Astrocyte (in vitro differentiated cells and primary cell): ENCODE measurements at places on chromosomes 6 and 20.

DNA sequence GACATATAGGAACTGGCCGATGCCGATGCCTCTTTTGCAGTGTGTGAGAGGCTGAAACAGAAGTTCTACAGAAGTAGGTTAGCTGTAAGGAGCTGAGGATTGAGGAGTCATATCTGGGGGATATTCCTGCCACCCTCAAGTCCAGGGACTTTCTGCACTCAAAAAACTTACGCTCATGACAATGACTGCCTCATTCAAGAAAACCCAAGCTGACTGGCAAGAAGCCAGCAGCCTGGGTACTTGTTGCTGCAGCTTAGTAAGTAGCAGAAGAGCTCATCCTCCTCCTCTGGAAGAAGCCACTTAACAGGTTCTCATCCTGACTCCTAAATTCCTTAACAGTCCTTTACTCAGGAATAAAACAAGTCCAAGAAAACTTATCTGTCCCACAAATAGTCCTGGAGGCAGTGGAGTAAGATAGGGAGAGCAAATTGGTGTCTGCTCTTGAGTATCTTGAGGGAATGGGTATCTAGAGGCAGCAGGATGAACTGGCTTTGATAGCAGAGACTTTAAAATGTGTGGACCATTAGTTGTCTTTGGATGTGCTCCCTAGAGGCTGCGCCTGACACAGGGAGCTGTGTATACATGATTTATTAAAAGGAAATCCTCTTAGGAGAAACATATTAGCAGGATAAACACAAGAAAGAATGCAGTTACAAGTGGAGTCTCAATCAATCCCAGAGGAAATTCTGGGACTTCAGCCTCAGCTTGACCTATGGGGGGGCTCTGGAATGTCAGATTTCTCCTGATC, 7.4 kb downstream of the CALHM5 start:
- no peak for DNase-seq

DNA sequence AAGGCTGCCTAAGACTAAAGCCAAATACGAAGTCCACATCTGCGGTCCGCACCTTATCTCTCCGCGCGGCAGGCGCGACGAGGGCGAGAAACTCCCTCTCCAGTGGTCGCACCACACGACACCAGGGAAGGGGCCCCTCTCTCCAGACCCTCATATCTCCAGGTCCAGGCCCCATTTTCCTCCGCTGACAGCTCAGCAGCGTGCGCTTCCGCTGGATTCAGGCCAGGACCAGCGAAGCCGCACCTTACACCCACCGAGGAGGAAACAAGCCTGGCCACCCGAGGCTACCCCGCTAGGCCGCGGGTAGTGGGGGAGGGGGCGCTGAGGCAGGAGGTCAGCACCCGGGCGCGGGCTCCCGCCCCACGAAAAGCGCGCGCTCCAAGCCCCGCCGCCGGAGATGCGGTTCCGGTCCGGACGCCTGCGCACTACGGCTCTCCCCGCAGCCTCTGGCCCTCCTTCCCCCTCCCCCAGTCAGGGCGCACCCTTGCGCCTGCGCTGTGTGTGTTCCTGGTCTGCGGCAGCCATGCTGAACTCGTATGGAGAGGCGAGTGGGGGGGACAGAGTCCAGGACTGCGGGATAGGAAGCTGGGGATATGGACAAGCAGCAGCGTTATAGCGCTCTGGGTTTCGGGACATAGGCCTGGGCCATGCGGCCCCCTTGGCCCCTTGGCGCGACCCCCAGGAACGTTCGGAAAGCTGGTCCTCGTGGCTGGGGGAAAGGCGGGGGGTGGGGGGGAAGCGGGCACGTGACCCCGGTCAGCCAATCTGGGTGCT, at the start of gene BRD2:
Gene BRD2 (plus strand): TSS at position 502 of the 774 bp plus-strand sequence. CDS start 4,305 bp downstream, outside the sequence.
- DNase-seq: peak; percentile 85

DNA sequence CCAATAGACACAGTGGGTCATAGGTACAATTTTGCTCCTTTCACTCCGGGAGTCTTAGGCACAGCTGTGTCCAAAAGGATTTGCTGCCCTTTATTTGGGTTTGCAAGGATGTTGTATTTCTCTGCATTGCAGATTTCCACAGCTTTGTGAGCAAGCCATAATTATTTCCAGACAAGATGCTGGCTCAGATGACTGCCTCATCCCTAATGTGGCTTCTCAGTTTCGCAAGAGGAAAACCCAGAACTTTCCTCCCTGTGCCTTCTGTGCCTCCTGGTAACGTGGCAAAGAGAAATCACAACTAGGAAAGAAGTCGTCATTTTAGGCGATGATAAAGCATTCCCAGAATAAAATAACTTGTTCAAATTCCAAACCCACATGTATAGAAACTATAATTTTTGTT, 33.7 kb downstream of the FAM50B start:
- DNase-seq: no peak

- no peak for DNase-seq
Measured at GRCh38 chr6:132789396-132789776, 9.1 kb downstream of the SLC18B1 start.

DNA sequence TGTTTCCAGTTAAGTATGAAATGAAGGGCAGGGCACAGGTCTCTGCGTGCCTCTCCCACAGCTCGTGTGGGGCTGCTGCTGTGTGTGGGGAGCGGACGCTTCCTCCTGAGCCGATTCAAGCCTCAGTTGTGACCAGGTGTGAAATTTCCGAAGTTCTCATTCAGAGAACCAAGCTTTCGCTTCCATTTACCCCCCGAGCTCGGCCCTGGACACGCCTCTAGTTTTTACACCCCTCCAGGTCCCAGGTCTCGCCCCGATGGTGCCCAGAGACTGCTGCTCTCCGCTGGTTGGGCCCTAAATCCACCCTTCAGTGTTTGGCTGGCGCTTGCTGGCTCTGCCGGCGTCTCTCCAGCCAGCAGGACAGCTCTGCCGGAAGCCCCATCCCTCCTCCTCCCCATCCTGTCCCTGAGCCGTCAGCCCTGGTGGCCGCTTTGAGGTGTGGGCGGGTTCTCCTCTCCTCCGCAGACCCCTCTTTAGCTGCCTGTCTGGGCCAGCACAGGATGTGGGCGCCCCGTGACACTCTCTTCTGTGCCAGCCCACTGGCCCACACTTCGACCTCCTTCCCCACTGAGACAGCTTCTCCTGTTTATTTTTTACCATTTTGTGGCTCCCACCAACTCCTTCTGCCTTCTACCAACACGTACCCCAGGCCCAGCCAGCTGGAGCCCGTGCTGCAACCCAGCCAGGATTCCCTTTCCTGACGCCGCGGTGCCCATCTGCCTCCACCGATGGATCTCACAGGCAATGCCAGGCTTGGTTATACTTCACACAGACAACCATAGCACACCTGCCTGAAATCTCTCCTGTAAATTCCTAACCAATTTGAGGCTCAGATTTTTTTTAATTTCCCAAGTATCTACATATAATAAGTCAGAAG, 142.8 kb downstream of the DLL1 start:
- no peak for DNase-seq

DNA sequence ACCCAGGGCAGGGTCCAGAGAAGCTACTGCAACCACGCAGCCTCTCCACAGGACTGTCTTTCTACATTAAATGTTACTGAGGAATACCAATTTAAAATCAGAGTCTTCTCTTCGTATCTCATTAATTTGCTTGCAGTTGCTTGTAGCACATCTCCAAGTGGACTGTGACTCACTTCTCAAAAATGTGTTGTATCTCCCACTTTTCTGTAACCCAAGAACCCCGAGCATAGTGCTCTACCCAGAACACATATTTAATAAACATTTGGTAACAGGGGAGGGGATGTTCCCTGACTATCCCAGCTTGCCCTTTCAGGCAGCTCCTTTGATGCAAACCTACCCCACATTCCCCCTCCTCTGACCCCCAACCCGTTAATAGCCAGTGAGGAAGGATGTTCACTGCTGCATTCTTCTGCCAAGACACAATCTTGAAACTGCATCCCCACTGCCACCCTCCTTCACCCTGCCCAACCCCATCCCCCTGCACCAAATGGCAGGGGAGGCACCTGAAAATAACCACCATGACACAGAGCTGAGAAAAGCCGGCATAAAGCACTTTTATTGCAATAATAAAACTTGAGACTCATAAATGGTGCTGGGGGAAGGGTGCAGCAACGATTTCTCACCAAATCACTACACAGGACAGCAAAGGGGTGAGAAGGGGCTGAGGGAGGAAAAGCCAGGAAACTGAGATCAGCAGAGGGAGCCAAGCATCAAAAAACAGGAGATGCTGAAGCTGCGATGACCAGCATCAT, 24.2 kb downstream of the FKBP1A start:
- peak; percentile 67 for DNase-seq

DNA sequence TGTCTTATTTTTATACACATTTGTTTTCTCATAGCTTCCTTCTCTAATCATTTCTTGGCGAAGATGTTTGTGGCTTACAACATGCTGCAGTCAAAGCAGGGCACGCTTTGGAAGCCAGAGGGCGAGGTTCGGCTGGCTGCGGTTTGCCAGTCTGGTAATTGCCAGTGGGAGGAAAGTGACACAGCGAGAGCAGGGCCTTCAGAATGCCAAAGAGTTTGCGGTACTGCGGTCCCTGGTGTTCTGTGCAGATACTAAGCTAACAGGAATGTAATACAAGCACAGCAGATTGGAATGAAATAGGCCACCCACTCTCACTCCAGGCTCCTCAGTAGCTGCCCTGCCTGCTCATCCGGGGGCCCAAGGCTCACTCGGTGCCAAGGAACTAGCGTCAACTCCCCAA, 58.7 kb upstream of the TGM3 start:
- peak; percentile 100 for DNase-seq

DNA sequence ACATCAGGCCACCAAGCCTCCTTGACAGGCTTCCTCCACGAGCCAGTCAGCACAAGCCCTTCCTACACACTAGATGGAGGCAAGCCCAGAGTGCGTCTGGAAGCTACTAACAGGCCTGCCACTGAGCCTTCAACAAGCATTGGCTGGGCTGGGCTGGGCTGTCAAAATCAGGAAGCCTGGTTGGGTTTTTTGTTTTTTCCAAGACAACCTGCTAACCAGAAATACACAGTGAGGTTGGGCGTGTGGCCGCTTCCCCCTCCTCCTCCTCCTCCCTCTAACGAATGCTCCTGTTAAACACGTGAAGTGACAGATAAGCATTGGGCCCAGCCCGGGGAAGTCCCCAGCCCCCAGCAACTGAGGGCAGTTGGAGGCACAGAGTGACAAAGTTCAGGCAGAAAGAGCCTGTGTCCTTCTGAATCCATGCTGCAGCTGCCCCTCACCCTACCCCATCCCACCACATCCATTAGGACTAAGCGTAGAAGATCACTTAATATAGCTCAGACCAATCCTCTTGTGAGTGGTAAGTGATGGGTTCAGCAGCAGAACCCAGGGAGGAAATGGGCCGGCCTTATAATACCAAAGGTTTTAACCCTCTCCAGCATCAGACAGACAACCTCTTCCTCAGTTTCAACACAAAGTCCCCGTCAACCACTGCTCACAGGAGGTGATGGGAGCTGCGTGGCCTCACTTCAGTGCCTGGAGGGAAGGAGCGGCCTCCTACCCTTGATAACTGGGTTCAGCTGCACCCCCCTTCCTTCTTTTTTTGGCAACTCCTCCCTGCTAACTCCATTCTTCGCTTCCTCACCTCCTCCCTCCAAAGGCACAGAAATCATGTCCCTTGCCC, 1.1 kb downstream of the NFATC2 start:
- peak; percentile 49 for DNase-seq

GRCh38 chr20:32894026-32894483, 35.3 kb downstream of the EFCAB8 start:
- no peak for DNase-seq

GRCh38 chr20:62837790-62838127, 20.9 kb downstream of the COL9A3 start:
- no peak for DNase-seq

DNA sequence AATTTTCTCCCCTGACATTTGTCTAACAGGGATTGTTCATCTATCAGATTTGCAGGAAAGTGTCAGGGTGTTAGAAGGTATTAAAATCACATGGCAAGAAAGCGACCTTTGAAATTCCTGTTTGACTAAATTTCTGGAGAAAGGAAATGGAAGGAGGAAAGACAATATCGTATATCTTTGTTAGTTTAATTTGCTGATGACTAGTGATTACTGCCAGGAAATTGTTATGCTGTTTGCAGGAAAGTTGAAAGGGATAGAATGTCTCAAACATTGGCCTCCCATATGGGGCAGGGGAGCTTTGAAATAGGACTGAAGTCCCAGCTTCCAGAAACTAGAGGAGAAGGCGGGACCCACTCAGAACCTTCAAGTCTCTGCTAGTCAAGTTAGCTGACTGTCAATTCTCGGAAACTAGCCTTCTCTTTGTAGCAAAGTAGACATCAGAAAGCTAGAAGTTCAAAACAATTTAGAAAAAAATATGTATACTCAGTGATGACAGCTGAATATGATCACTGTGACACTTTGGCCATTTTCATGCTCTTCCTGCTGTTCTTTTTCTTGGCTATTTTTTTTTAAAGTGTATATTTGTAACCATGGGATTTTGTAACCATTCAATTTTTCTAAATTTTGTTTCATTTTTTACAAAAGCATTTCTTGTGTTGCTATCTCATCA, 53.4 kb upstream of the RALGAPA2 start:
- DNase-seq: no peak

- DNase-seq: no peak
Measured at GRCh38 chr6:69732640-69733039, 64.2 kb downstream of the LMBRD1 start.

DNA sequence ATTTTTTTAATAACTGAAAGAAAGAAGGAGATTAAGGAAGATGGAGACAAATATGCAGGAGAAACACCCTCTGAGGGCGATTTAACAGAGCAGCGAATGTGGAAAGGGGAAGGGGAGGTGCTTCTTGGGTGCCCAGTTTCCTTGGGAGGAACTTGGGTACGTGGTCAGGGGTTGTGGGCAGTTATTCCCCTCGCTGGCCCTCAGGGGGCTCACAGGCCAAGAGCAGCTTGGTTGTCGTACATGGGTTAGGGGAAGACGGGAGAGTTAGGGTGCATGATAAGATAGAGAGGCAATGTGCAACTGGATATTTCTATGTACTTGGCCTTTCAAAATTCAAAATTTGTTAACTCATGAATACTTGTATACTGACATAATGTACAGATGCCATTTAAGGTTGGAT, 7.0 kb upstream of the TUBB2A start:
- no peak for DNase-seq

DNA sequence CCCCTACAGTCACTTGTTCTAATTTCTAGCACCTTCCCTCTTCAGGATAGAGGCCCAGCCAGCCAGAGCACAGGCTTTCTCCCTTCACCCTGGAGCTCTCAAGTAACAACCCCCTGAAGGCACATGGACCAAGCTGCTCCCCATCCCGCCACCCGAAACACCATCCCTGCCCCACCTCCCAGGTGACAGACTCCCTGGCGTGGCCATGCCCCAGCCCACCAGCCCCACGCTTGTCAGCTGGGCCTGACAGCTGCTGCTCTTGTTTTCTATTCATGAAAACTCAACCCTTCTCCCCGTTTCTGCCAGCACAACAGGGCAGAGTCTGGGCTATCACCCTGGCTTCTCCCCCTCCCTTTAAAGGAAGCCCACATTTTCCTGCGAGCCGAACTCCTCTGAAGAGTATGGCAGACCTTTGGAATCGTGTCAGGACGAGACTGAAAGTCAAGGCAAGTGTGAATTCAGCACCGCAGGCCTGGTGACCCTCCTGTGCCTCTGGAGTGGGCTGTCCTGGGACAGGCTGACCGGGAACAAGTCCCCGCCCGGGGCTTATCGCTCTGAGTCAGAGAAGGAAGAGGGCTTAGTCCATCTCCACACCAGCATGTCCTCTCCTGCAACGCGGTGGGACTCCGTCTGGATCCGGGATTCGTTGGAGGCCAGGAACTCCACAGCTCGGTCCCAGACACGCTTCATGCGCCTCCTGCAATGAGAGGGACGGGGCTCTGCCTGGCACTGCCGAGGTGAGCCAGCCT, 16.7 kb downstream of the LEMD2 start:
- no peak for DNase-seq
